ENCODE measurements at places on chromosomes 1 and 21. TPM values are rescaled to one million over a fixed set of nuclear protein-coding genes. Genes with fewer than 3 reads are reported as not detected.

GRCh38 chr1:198771563-198772153 lies 132.8 kb downstream of the PTPRC start:
- DNase-seq, result no peak

The ILDR2 gene
- total RNA-seq, result 3.3 TPM

DNA sequence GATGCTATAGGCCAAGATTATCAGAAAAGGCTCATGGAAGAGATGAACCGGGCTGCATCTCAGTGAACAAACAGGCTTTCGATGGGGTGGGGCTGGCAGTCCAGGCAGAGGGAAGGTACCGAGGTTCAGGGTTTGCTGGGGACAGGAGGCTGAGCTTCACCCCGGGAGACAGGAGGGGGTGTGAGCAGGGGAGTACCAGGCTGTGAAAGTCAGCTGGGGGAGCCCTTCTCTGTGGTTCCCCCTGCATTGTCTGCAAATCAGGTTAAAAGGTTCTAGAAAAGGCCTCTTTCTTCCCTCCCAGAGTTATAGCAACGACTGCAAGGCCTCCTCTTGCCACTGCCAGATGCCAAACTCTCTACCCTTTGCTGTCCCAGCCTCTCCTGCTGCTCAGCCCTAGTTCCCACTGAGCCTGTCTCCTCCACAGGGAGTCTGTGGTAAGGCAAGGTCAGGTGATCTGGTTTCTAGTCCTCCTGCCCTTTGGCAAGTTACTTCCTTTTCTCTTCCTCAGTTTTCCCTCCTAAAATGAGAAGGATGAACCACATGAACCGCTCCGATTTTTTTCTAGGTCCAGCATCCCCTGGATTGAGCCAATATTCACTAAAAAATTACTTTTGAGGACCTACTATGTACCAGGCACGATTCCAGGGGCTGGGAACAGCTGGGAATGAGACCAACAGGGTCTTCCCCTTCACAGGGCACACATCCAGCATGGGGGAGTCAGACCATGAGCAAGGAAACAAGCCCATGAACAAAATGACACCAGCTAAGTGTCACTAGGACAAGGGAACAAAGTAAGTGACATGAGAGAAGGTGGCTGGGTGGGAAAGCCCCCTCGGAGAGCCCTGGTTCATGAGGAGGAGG lies 7.2 kb downstream of the LAD1 start:
- DNase-seq, result no peak

DNA sequence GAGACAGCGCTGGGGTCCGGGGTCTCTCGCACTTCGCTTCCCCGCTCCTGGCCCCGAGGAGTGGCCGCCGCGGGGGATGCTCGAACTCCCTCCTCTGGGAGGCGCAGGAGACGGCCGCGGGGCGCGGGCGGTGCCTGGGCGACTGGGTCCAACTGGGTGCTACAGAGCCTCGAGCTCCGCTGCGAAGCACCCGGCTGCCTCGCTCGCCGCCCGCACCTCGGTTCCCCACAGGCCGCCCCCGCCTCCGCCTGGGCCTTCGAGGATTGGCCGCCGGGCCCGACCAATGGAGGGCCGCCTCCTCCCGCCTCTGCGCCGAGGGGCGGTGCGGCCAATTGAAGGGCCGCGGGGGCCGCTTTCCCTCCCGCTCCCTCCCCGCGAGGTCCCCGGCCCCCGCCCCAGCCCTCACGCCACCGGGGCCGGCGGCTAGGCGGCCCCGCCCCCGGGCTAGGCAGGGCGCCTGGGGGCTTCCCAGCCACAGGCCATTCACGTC lies at the start of gene CNN3:
Gene CNN3 (minus strand): TSS at position 196 of the 490 bp plus-strand sequence. CDS start 216 bp downstream, outside the sequence.
- peak; percentile 97 for DNase-seq

GRCh38 chr1:8989821-8990220 lies 36.4 kb downstream of the SLC2A7 start:
- no peak for DNase-seq

The C1orf94 gene
- total RNA-seq, result not detected

DNA sequence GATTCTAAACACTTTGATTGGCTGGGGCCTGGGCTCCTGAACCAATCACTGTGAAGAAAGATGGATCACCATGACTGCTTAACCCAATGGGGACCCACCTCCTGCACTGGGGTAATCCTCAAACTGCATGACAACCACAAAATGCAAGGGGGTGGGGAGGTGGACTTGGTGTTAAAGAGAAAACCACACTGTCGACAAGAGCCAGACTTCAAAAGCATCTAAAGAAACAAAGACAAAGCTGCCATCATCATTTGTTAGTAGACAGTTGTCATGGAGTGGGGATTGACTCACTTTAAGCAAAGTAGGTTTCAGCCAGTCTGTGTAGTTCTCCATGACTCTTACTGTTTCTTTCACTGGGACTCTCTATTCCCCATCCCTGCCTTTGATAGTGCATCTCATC lies 433.8 kb downstream of the PLPP3 start:
- DNase-seq, result no peak

The FBXO2 gene
- 15.0 TPM for total RNA-seq

Measured in left lobe of liver (tissue), 2 donors.